ENCODE measurements at places on chromosomes 11 and 22. TPM values are rescaled to one million over a fixed set of nuclear protein-coding genes. Genes with fewer than 3 reads are reported as not detected.

DNA sequence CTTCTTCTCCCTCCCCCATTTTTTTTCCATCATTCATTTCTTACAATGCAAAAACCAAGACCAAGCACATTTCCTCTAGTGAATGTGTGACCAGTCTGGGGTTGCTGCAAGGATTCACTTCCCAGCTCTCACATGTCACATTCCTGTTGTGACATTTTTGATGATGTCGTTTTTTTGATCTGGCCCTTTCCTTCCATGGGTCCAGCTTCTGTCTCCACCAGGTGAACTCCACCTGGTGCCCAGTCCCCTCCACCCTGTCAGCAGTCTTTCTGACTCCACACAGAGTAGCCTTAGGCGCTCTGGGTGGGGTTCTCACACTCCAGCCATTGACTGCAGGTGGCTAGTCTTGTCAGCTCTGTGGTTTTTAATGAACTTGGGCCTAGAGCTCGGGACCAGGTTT is 15.6 kb downstream of the PANX1 start:
- H3K4me3 ChIP-seq = no peak overlapping the region
- no peak overlapping the region for H3K27ac ChIP-seq
- DNase-seq = no peak
- H3K36me3 ChIP-seq = no peaks in the 10 kb centered on the region
- peaks cover 11% of the 10 kb centered on the region for H3K4me1 ChIP-seq

Gene GSTT2B
- total RNA-seq = 4.5 TPM

DNA sequence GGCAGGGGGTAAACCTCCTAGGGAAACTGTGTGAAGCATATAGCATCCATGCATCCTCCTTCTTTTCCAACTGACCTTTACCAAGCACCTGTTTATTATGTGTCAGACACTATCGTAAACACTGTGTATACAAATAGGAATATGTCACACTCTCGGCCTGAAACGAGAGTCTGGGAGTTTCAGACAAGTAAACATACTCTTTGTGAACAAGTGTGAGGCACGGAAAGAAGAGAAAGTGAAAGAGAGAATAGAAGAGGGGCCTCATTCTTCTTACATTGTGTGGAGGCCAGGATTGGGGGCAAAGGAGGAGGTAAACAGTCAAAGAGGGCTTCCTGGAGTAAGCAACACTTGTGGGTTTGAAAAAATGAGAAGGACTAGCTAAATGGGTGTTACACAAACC is 16.4 kb downstream of the CSNK2A3 start:
- H3K27me3 ChIP-seq = no peaks in the 10 kb centered on the region
- H3K27ac ChIP-seq = no peak overlapping the region
- peaks cover 10% of the 10 kb centered on the region for H3K36me3 ChIP-seq
- no peak overlapping the region for H3K4me3 ChIP-seq

DNA sequence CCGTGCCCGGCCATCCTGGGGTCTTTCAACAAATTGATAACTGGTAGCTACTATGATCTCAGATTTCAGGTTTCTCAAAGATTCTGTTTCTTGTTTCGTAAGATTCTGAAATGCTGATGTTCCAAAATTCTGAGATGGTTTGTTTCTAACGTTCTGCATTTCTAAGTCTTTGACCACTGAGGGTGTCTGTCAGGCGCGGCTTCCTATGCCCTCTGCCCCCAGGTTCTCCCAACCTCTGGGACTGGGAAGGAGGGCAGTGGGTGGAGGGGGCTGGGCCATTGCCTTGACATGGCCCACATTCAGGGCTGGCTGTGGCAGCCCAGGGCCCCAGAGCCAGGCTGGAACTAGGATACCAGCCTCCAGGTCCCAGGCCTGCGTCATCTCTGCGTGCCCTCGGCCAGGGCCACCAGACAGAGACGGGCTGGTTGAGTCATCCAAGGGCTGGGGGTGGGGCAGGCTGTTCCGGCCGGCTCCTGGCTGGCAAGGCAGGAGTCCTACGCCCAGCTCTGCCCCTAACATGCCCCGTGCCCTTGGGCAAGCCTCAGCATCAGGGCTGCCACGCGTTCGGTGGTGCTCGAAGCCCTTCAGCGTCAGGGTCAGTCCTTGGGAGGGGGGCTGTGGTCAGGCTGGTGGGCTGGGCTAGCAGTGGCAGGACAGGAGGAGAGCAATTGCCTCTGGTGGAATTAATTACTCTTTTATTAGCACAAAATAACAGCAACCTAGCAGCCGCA is 5.2 kb downstream of the TMEM134 start:
- DNase-seq = peak; percentile 21
- H3K36me3 ChIP-seq = peaks cover 9% of the 10 kb centered on the region
- no peaks in the 10 kb centered on the region for H3K27me3 ChIP-seq
- H3K4me1 ChIP-seq = peaks cover 29% of the 10 kb centered on the region

Gene TRPM5
- total RNA-seq = under 0.01 TPM

Gene SEC14L2
- 2.5 TPM for total RNA-seq

Gene RAB38
- 3.5 TPM for total RNA-seq

- H3K27ac ChIP-seq = peak overlapping the region; percentile 87
- H3K27me3 ChIP-seq = no peaks in the 10 kb centered on the region
- no peaks in the 10 kb centered on the region for H3K36me3 ChIP-seq
- peak; percentile 77 for DNase-seq
- peaks cover 15% of the 10 kb centered on the region for H3K4me1 ChIP-seq
- H3K4me3 ChIP-seq = no peak overlapping the region
These were observed 707.9 kb upstream of the ANO5 start for GRCh38 chr11:21485006-21485405.

Gene ELFN2
- total RNA-seq = 0.35 TPM

Gene CRACR2B
- 6.9 TPM for total RNA-seq

Gene MUC5AC
- not detected for total RNA-seq

Gene IL17RA
- total RNA-seq = 2.8 TPM

- no peak overlapping the region for H3K27ac ChIP-seq
- H3K4me1 ChIP-seq = peaks cover 44% of the 10 kb centered on the region
- DNase-seq = peak; percentile 66
- no peaks in the 10 kb centered on the region for H3K27me3 ChIP-seq
These were observed 66.8 kb downstream of the FEZ1 start for GRCh38 chr11:125429174-125429707.

GRCh38 chr11:133082841-133083488 is 449.3 kb downstream of the OPCML start:
- H3K36me3 ChIP-seq = no peaks in the 10 kb centered on the region
- peak overlapping the region; percentile 38 for H3K4me3 ChIP-seq
- H3K27ac ChIP-seq = no peak overlapping the region
- H3K27me3 ChIP-seq = peaks cover 44% of the 10 kb centered on the region
- DNase-seq = peak; percentile 63

DNA sequence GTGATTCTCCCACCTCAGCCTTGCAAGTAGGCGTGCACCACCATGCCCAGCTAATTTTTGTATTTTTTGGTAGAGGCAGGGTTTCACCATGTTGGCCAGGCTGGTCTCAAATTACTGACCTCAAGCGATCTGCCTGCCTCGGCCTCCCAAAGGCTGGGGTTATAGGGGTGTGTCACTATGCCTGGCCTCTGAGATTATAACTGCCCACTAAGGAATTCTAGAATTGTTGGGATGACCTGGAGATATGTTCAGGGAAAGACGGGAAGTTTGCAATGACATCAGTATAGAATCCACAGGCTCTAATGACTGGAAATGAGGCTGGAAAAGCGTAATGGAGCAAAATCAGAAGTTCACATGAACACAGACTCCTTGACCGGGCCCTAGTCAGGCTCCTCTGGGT is 62.2 kb downstream of the CLMP start:
- H3K36me3 ChIP-seq = no peaks in the 10 kb centered on the region
- H3K27me3 ChIP-seq = no peaks in the 10 kb centered on the region
- H3K4me3 ChIP-seq = no peak overlapping the region
- DNase-seq = no peak
- H3K27ac ChIP-seq = no peak overlapping the region

GRCh38 chr11:68206211-68206610 is 6.9 kb downstream of the KMT5B start:
- no peak overlapping the region for H3K4me3 ChIP-seq
- H3K27ac ChIP-seq = no peak overlapping the region
- no peaks in the 10 kb centered on the region for H3K27me3 ChIP-seq
- peaks cover 12% of the 10 kb centered on the region for H3K4me1 ChIP-seq
- H3K36me3 ChIP-seq = no peaks in the 10 kb centered on the region

Gene FOLH1
- total RNA-seq = 1.3 TPM

DNA sequence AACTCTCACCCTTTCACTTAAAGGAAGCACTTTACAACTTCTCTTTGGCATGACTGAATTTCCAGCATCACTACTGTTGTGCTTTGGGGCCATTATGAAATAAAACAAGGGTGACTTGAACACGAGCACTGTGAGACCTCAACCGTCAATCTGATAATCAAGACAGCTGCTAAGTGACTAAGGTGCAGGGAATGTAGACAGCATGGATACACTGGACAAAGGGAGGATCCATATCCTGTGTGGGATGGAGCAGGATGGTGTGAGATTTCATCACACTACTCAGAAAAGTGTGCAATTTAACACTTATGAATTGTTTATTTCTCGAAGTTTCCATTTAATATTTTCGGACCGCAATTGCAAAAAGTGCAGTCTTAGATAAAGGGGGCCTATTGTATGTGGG is 16.1 kb upstream of the EXPH5 start:
- no peak for DNase-seq
- H3K36me3 ChIP-seq = no peaks in the 10 kb centered on the region
- H3K27me3 ChIP-seq = no peaks in the 10 kb centered on the region
- no peaks in the 10 kb centered on the region for H3K4me1 ChIP-seq
- no peak overlapping the region for H3K27ac ChIP-seq
- H3K4me3 ChIP-seq = no peak overlapping the region

Gene CDK2AP2
- total RNA-seq = 7.9 TPM

Gene AP5B1
- 1.6 TPM for total RNA-seq

DNA sequence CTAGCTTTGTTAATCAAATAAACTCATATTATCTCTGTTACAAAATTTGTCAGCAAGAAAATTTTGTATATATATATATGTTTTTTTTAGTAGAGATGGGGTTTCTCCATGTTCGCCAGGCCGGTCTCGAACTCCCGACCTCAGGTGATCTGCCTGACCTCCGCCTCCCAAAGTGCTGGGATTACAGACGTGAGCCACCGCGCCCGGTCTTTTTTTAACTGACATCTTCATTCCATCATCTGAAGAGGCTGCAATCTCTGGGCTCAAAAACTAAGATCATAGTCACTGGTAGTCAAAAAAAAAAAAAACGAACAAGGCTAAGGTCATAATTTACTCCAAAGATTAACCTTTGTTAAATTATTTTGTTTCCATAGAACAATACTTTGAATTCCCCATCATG is 5.3 kb upstream of the KLHDC7B start:
- no peak overlapping the region for H3K4me3 ChIP-seq
- peaks cover 9% of the 10 kb centered on the region for H3K4me1 ChIP-seq
- no peaks in the 10 kb centered on the region for H3K36me3 ChIP-seq
- H3K27me3 ChIP-seq = peaks cover 52% of the 10 kb centered on the region

- H3K27me3 ChIP-seq = no peaks in the 10 kb centered on the region
- H3K4me1 ChIP-seq = no peaks in the 10 kb centered on the region
- DNase-seq = no peak
- no peak overlapping the region for H3K4me3 ChIP-seq
- H3K27ac ChIP-seq = no peak overlapping the region
These were observed 180.6 kb upstream of the GRIA4 start for GRCh38 chr11:105429096-105429910.

DNA sequence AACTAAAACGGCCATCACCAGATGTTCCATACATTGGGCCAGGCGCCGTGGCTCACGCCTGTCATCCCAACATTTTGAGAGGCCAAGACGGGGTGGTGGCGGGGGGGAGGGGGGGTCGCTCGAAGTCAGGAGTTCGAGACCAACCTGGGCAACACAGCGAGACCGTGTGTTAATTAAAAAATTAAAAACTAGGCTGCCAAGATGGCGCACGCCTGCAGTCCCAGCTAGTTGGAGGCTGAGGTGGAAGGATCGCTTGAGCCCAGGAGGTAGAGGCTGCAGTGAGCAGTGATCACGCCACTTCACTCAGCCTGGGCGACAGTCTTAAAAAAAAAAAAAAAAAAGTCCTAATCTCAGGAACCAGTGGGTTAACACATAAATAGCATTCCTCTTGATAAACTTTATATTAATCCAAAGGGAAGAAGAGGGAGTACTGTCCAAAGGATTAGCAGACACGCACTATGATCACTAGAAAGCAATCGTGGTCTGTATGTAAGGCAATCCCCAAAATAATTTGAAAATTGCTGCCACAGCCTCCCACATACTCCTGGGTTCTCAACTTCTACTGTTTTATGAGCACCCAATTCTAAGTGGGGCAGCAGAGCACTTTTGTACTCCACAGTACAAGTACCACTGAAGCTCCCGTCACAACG is 604 bp downstream of the PUS3 start:
- peaks cover 13% of the 10 kb centered on the region for H3K36me3 ChIP-seq
- H3K27ac ChIP-seq = peak overlapping the region; percentile 82
- no peak for DNase-seq
- H3K4me3 ChIP-seq = peak overlapping the region; percentile 50

Gene VSTM5
- total RNA-seq = 0.31 TPM

Gene YDJC
- total RNA-seq = 5.5 TPM

GRCh38 chr11:13577881-13578280 is 82.1 kb upstream of the PTH start:
- H3K4me1 ChIP-seq = no peaks in the 10 kb centered on the region
- no peak overlapping the region for H3K4me3 ChIP-seq
- H3K36me3 ChIP-seq = no peaks in the 10 kb centered on the region

Gene OR5P2
- not detected for total RNA-seq

Gene MYEOV
- 0.62 TPM for total RNA-seq

DNA sequence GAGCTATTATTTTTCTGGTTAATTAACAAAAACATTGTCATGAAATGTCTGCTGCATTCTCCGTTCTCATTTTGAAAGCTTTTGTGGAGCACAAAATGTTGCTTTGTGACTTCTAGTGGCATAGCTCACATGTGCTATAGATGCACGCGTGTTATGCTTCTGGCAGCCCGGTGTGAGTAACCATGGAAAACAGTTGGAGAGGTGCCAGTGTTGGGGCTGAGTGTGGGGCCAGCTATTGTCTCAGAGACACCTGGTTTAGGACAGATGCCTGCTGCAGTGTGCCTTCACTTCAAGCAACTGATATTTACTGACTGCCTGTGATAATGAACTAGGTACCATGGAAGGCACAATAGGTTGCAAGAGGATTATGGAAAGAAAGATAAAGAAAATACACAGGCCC is 760.6 kb downstream of the NTM start:
- no peaks in the 10 kb centered on the region for H3K27me3 ChIP-seq
- no peak overlapping the region for H3K27ac ChIP-seq

DNA sequence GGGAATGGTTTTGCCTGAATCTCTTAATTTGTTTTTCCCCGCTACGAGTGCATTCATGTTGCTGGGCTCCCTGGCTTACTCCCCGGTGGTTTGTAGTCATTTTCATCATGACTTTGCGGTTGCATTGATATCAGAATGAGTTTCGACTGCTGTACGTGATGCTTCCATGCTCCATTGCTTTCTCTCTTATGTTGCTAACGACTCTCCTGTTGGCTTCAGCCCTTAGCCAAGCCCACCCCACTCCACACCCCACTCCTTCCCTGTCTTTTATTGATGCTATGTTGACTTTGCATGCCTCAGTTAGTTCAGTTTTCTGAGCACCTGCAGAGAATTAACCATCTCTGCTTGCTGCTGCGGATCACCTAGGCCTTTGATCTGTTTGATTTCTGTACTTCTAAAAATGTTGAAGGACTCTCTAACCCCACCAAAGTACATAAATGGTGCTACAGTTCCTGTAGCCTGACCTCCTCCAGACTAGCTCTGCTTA is 65.3 kb downstream of the ARFGAP2 start:
- no peak for DNase-seq
- H3K4me3 ChIP-seq = no peak overlapping the region
- no peaks in the 10 kb centered on the region for H3K36me3 ChIP-seq
- no peaks in the 10 kb centered on the region for H3K27me3 ChIP-seq
